ENCODE measurements at places on chromosomes 7 and 10.

DNA sequence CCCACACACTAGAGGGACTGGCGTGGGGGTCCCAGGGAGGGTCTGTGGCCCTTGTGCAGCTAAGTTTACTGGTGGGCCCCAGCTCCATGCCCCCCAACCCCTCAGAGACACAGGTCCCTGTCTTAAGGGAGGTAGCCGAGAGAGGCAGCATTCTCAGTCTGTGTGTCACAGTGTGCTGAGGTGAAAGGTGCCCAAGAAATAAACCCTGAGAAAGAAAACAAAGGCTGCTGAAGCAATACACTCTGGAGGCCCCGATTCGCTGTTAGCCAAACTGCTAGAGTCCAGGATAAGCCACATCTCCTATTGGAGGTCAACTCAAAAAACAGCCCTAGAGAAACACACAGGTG, 28.6 kb upstream of the NDST2 start:
- no peak for DNase-seq

DNA sequence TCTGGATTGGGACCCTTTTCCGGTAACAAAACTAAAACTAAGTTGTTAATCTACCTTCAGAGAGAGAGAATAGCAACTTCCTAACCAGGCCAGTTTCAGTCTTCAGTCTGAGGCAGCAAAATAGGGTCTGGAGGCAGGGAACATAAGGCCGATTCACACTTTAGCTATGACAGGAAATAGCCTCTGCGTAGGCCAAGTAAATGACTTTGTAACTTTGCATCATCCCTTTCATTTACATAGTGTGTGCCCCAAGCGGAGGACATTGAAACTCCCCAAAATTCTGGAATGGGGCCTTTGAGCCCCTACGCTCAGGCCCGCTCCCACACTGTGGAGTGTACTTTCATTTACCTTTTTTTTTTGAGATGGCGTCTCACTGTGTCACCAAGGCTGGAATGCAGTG, 1.7 kb upstream of the UPP1 start:
- DNase-seq, result peak; percentile 40

- DNase-seq, result no peak
These were observed 28.2 kb downstream of the NOD1 start for GRCh38 chr7:30450240-30450982.

GRCh38 chr7:25839084-25839769, 312.8 kb upstream of the NFE2L3 start:
- no peak for DNase-seq

GRCh38 chr10:113842171-113842570, 11.7 kb downstream of the DCLRE1A start:
- no peak for DNase-seq

- DNase-seq, result no peak
These were observed 224.3 kb downstream of the POU6F2 start for GRCh38 chr7:39202041-39202440.

- peak; percentile 44 for DNase-seq
These were observed 106.3 kb downstream of the GRK5 start for GRCh38 chr10:119313644-119314043.

GRCh38 chr7:80236681-80237080, 102.0 kb downstream of the GNAI1 start:
- no peak for DNase-seq

DNA sequence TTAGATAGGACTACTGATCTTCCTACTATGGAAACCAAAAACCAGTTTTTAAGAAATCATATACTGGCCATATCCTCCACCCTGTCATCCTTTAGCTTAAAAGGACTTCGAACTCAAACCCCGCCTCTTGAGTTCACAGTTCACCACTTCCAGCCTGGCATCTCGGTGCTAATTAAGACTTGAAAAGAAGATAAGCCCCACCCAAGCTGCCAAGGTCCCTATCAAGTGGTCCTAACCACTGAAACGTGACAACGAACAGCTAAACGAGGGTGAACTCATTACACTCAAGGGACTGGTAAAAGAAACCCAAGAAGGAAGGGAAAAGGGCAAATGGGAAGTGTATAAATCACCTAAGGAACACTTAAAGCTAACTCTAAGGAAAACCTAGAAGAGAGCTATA, 16.1 kb downstream of the COL17A1 start:
- no peak for DNase-seq

GRCh38 chr7:76296743-76297740, 5.4 kb upstream of the HSPB1 start:
- DNase-seq, result no peak

DNA sequence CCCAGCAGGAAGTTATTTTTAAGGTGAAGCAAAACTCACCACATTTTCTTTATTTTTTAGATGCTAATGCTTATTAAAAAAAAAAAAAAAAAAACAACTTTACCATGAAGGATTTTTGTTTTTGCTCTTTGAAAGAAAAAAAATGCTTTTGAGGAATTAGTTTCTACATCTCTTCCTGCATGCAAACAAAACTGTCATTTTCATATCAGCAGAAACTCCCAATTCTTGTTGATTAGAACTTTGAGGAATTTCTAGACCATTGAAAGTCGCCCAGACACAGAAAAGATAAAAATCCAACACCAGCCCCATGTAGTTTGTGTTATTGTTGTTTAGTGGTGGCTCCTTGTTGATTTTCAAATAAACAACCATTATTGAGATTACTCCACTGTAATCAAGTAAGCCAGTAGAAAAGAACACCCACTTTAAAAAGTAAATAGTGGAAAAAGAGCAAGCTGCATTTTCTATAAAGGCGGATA, 14.3 kb downstream of the SKIDA1 start:
- no peak for DNase-seq

GRCh38 chr7:1707756-1708595, 37.9 kb downstream of the ELFN1 start:
- no peak for DNase-seq

GRCh38 chr7:82701949-82702348, 258.4 kb upstream of the CACNA2D1 start:
- DNase-seq, result no peak

GRCh38 chr7:26198781-26199169, 1.8 kb downstream of the HNRNPA2B1 start:
- DNase-seq, result no peak

- DNase-seq, result no peak
These were observed 152.9 kb downstream of the EBF3 start for GRCh38 chr10:129811208-129811607.

- no peak for DNase-seq
These were observed 137.6 kb upstream of the PITRM1 start for GRCh38 chr10:3310016-3310784.

DNA sequence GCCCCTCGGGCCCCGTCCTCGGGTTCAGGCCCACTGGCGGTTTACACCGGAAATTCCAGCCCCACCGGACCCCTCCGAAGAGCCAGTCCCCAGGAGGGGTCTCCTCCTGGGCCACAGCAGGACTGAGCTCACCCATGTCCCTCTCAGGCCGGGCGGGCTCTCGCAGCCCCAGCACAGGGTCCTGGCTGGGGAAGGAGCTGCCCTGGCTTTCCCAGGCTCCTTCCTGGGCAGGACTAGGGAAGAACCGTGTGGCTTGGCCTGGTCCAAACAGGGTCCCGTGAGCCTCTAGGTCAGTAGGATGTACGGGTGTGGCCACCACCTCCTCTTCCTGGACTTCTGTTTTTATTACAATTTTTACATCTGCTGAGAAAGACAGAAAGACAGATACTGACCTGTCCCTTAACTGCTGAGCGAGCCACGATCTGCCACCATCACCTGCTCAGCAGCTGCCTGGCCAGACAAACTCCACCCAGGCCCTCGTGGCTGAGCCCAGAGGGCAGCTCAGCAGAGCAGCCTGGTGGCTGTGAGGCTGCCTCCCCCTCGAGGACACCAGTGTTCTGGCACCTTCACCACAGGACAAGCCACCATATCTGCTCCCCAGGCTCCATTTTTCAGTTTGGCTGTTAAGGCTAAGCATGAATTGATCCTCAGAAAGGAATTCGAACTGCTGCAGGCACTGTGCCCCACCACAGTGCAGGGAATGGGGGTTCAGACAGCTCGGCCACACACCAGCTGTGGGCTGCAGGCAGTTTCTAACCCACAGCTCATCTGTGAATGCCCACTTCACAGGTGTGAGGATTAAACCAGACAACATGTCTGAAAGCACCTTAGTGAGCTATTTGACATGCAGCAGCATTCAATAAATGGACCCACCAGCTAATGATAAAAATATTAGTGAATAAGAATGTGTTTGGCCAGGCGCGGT, 14.5 kb upstream of the ZNF777 start:
- DNase-seq, result no peak

GRCh38 chr10:63719226-63719856, 198.1 kb downstream of the REEP3 start:
- no peak for DNase-seq

DNA sequence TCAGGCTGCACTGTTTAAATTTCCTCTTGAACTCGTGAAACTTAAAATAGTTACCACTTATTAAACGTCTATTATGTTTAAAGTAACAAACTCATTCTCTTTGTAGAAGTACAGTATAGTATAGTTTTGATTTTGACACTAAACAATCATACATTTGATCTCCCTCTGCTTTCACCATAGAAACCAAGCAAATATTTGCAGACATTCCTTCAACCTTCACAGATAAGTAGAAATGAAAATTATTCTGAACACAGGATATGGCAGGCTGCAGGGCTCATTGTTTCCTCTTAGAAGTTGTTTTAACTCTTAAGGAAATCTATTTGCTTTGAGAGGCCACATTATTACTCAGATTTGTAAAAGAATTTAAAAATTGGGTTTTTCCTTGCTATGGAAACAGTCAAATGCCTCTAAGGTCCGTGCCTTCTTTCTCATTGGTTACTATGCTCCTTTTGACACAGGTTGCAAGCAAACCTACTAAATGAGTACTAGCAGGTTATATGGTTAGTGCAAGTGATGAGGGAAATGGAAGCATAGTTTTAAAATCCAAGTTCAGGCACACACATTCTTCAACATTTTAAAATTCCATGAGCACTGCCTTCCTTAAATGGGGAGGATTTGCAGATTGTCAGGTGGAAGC, 92.8 kb upstream of the FAM133B start:
- peak; percentile 72 for DNase-seq

DNA sequence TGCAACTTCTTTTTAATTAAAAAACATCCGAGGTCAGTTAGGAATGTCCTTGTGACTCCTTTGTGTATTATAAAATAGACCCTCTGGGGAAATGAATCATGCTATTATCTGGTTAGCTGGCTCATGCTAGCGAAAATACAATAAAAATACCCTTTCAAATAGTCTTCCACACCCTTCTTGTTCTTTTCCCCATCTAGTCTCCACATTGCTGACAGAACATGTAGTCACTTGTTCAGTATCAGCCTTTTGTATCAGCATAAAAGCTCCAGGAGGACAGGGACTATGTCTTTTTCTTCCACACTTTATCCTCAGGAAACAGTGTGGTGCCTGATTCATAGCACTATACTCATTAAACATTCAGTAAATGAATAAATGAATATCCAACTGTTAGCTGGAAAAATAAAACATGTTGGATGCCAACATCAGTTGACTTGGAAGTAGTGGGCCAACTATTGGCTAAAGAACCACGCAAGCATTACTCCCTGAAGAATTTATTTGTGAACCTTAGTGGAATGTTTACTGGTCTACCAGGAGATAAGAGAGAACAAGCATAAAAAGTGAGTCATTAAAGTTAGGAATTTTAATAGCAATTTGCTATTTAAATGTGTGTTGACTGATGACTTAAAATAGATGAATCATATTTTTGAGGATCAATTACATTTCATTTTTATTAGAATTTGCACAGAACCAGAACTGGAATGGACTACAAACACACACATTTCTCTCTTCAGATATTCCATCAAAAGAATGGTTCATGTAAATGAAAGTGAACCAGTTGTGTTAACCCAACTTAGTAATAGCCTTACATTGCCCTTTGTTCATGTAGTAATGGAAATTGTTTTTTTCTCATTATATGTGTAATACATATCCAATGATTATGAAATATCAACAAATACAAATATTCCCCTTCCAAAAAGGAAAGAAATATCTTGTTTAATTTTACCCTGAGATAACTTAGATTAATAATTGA, 129.6 kb downstream of the DKK1 start:
- no peak for DNase-seq

- DNase-seq, result no peak
These were observed 49.6 kb downstream of the ANKIB1 start for GRCh38 chr7:92295391-92295790.

GRCh38 chr10:16915300-16915699, 98.1 kb upstream of the RSU1 start:
- DNase-seq, result no peak

DNA sequence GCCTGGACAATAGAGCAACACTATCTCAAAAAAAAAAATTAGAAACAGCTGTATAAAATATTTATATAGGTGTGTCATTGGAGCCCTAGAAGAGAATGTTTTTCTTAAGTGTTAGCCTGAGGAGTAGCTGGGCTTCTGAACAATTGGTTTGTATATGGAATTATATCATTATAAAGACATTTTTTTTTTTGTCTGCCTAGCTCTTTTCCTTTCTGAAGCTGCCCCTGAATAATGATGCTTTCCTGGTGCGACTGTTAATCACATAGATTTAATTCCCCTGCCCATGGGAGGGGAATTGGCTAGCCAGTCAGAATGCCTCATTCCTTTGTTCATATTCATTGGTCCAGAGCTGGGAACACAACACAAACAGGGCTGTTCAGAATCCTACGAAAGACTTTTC, 13.9 kb upstream of the ABCC2 start:
- no peak for DNase-seq

- DNase-seq, result no peak
These were observed 55.2 kb downstream of the DOCK4 start for GRCh38 chr7:112150823-112151641.

- no peak for DNase-seq
These were observed 53.2 kb upstream of the CDK13 start for GRCh38 chr7:39896840-39897239.

DNA sequence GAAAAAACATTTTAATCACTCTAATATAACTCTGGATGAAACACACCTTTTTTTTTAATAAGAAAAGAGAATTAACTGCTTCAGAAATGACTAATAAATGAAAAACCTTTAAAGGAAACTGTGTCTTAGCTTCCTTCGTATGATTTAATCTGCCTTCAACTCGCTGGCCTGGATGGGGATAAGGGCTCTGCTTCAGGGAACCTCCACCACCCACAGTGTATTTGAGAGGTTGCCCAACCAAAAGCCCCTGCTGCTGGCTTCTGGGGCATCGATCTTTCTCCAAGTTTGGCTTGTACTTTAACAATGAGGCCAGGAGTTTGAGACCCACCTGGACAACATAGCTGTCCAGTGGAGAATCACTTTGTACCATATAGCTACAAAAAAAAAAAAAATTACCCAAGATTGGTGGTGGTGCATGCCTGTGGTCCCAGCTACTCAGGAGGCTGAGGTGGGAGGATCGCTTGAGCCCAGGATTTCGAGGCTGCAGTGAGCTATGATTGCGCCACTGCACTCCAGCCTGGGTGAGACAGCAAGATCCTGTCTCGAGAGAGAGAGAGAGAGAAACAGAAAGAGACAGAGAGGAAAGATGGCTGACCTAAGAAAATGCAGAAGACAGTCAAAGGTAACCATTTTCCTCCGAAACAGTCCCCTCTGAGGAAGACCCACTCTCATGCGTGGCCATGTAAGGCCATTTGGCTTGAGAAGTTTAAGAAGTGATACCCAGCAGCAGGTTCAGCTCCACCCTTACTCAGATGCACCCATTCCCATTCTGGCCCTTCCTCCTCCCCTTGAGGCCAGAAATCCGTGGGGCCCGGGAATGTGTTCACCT, 13.6 kb upstream of the LIMK1 start:
- DNase-seq, result no peak

- no peak for DNase-seq
These were observed 245.6 kb downstream of the SLC25A13 start for GRCh38 chr7:96076350-96076707.

GRCh38 chr7:33776788-33777187, 128.6 kb upstream of the BMPER start:
- DNase-seq, result no peak

GRCh38 chr7:105098863-105099515, 85.0 kb downstream of the KMT2E start:
- DNase-seq, result peak; percentile 10

GRCh38 chr7:67593794-67594193, 597.2 kb downstream of the TYW1 start:
- DNase-seq, result no peak
